Left ventricle myocardium inferior (tissue), 1 donor: ENCODE measurements at places on chromosomes 4 and X.

GRCh38 chrX:110407910-110408545 is 49.4 kb downstream of the RTL9 start:
- no peak for DNase-seq

DNA sequence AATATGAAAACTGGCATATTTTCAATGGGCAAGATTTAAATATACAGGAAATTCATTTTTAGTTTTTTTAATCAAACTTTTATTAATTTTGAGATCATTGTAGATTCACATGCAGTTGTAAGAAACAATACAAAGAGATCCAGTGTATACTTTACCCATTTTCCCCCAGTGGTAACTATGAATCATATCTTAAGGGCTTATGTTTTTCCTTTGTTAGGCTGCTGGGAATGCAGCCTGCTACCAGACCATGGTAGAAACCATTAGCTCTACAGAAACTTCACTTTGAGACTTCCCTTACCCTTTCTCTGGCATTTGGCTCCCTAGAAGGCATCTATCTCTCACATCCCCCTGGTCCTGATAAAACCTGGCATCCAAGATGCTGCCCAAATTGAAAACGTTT is 147.6 kb upstream of the EOLA2 start:
- DNase-seq: no peak

DNA sequence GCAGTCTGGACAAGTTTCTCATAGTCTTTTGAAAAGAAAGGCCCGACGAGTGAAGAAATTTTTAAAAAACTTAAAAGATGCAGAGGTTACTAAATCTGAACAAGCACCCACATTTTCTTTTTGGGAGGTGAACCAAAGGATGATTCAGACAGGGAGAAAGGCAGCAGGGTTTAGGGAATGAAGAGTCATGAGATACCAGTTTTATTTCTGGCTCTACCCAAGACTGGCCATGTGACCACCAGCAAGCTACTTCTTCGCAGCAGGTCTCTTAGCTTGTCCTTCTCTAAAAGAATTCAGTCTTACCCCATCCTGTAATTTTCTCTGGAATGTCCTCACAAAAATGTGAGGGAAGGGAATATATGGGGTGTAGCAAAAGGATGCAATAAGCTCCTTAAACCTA is 37.6 kb downstream of the AMOT start:
- DNase-seq: no peak

DNA sequence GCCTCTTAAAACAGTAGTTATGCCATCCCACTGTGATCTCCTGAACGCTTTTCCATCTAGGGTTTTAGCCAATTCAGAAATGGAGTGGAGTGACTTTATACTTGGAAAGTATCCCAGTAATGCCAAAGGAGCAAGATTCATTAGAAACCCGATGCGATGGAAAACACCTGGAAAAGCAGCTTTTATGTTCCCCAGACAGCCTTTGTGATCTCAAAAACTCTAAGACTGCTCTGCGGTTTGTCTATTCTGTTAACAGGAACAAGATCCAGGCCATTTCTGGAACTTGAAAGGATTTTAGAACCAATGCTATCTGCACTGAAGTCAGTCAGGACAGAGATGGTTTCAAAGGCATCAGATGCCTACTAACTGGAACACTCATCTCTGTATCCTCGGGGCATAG is 145.1 kb downstream of the APBB2 start:
- DNase-seq: no peak

DNA sequence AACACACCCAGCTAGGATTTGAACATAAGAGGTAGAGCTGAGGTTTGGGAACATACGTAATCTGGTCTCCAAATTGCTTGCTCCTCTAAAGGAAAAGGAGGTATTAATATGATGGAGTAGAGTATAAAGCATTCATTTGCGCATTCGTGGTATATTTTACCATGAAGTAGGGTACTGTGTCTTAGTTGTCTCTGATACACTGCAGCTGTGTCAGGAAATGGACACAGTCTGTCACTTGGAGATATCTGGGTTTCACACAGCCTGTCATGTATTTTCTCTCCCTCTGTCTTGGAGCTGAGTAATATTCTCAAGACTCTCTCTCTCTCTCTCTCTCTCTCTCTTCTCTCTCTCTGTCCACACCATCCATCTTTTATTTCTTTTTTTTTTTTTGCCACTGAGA is 274.8 kb upstream of the UGT8 start:
- DNase-seq: no peak
